ENCODE measurements at places on chromosomes 1 and 21.

GRCh38 chr1:155128755-155129473 is 1.2 kb downstream of the EFNA1 start:
- DNase-seq, result no peak

- no peak for DNase-seq
Measured at GRCh38 chr1:204171751-204172178, 5.6 kb upstream of the REN start.

GRCh38 chr1:98764485-98764884 is 103.0 kb downstream of the SNX7 start:
- no peak for DNase-seq

GRCh38 chr1:219347376-219347775 is 173.7 kb downstream of the LYPLAL1 start:
- no peak for DNase-seq

DNA sequence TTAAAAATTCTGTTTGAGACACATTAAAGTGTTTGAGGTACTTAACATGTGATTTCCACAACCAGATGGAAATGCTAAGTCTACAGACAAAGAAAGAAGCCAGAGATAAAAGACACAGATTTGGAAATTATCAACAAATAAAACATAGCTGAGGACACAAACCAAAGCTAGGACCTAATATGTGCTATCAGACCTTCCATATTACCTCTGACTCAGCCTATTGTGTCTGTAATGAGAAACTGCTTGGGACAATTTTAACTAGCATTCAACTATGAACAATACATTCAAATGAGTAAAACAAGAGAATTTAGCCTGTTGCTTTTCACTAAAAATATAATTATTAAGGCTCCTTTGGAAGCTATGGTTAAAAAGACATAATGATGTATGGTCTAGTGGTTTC is 54.6 kb downstream of the WNT2B start:
- DNase-seq, result no peak

DNA sequence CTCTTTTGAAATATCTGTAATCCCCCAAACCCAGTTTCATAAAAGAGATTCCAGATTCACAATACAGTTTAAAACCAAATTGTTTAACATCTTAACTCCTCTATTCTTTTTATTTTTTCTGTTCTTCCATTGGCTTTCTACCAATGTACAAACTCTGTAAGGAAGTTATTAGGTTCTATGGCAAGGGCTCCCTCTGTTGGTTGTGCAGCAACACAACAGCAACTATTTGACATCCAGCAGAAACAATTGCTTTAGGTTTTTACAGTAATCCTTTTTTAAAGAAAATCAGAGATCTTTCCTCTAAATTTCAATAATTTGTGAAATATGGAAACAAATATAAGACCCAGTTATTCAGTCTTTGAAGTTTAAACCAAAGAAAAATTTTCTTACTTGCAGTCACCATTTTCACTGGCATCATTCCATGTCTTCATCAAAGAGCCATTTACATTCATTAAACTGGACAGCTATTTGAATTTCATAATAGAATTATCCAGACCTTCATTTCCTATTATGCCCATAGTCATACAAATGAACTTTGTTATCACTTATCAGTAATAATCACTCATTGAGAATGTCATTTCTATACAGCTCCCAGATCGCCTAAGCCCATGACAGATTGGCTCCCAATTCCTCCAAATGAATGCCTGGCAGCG is 46.5 kb upstream of the RNF11 start:
- peak; percentile 20 for DNase-seq

- DNase-seq, result peak; percentile 1
Measured at GRCh38 chr1:54052431-54052933, 522 bp downstream of the TMEM59 start.

DNA sequence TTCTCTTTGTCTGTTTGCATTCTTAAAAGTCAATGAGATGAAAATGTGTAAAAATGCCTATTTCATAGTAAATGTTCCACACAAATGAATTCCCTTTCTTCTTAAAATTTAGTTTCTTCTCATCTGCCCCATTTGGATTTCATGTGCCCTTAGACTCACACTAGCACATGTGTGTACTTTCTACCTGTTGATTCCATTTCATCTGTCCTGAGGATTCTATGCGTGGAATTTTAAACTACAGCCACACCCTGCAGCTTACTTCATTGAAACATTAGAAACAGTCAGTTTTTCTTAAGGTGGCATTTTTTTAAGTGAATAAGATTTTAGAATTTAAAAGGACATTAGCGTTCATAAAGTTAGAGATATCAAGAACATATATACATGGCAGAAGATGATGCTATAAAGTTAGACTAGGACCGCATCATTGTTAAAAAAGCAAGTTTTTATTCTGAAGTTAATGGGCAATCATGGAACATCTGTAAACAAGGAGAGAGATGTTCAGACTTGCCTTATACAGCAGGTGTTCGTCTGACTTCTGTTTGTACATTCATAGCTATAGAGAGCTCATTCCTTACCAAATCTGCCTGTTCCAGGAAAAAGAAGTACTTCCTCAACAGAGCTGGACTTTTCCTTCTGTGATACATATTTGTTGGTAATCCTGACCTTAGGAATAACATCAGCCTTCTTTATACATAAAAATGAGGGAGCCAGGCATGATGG is 3.9 kb upstream of the TUT4 start:
- DNase-seq, result no peak

DNA sequence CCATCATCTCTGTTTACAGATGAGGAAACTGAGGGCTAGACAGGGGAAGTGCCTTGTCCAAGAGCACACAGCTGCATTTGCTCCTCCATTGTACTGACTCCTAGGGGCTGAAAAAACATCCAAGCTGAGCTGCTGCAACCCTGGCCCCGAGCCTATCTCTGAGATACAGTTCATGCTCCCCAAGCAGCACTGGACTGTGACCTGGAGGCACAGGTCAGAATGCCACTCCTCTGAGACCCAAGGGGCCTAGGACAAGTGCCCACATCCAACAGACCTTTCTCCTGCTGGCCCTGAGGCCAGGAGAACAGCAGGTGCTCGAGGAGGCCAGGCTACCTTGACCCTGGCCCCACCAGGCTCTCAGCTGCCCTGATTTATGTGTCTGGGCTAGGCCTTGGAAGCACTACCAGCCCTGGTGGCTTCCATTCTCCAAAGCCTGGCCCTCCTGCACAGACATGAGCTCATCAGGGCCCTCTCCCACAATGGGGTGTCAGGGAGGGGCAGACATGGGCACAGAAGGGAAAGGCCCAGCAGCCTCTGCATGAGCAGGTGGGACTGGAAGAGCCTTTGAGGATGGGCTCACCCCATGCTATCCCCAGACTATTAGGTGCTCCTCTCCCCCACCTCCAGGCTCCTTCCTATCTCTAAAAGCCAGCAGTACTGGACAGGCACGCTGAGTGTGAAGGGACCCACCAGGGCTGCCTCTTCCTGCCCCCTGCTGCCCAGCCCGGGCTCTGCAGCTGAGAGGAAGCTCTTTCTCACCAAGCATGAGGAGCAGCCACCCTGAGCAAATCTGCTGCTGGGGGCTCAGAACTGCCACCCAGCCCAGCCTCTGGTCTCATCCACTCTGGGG is 18.8 kb downstream of the ADGRB2 start:
- DNase-seq, result peak; percentile 41

DNA sequence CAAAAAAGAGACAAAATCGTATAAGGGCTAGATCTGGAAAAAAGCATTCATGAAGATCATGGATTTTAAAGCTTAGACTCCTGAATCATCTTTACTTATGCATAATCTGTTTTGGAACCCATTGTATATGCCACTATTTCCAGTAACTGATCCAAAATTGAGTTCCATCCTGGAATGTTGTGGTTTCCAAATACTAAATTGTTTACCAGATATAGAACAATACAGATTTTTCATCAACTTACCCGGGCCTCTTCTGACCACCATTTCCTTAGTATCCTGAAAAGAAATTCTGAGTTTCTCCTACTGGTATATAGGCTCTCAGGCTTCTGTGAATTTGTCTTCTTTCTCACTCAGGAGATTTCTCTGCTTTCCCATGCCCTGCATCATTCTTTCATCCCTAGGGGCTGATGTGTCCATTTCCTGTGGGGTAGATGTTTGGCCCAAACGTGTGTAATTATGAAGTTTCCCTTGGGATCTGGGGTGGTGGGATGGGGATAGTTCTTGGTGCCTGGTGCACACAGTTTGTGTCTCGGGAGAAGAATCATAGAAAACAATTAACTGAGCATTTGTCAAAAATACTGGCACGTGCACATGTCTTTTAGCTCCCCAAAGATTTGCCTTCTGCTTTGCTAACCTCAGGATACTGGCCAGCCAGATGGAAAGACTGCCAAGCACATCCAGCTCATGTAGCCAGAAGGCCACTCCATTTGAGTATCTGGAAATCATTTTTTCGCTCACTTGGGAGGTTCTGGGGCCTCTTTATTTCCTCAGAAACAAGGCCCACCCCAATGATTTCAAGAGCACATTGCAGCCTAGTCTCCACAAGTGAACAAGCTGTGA is 127.8 kb downstream of the NTMT2 start:
- no peak for DNase-seq

- DNase-seq, result no peak
Measured at GRCh38 chr1:154857441-154858215, 12.5 kb downstream of the KCNN3 start.

DNA sequence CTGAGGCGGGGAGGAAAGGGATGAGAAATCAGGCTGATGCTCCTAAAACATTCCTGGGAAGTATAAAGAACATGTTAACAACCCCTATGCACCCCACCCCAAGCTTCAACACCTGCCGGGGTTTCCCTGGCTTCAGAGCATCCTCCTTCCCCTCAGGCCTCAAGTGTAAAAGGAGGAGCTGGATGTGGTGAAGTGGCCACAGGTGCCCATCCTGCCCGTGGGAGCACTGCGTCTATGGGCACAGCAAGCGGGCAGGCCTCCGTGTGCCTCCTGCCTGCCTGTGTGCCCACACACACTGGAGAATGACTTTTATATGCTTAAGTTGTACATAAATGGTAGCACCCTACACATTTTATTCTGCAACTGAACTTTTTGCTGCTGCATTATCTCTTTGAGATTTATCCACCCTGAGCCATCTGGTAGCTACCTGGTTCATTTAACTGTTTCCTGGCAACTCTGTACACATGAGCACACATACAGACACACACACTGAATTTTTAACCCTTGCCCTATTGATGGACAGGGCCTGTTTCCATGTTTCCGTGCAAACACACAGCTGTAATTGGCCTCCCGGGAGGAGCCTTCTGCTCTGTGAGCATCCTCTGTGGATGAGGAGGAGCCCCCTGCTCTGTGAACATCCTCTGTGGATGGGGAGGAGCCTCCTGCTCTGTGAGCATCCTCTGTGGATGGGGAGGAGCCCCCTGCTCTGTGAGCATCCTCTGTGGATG is 13.4 kb upstream of the FTCD start:
- no peak for DNase-seq

DNA sequence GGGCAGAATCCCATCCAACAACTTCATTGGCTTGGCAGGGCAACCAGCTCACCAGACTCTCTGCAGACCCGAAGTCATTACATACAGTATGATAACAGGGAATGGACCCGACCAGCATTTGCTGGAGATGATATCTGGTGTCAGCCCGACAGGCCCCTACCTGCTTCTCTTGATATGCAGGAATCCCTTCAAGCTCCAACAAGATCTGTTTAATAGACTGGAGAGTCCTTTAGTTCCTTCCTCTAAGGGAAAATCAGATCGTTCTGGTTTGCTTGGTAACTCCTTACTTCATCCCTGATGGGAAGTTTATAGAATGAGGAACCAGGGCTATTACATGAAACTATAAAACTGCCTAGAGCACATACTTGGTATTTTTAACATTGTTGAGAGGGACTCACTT is 61.2 kb downstream of the EDARADD start:
- DNase-seq, result no peak

DNA sequence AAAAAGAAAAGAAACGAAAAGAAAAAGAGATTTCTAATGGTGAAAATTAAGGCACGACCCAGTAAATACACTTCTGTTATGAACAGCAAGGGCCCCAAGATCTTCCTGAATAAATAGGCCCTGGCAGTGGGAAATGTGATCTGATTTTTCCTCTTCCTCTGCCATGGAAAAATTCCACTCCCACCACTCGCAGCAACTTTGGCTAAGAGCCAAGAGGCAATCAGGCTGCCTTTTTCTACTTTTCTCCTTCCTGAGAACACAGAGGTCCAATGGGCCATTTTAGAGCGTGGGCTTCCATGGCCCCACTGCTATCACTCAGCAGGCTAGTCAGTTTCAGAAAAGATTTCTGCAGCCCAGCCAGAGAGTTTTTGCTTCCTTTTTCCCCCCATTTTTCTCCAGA is 33.7 kb upstream of the AK4 start:
- no peak for DNase-seq

DNA sequence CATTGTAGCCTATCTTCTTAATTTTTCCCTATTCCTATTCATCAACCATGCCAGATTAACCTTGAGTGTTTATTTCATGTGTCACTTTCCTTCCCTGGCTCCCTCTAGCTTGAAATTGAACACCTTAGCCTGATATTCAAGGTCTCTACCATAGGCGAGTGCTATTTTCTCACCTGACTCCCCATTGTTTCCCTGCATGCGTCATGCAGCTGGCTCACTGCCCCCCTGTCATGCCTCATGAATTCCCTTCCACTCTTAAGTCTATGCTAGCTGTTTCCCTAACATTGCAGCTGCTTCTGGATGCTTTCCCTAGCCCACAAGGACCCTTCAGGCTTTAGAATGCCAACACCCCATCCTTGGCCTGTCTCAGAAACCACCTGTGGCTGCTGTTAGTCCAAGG is 56.7 kb upstream of the CD1D start:
- DNase-seq, result no peak

DNA sequence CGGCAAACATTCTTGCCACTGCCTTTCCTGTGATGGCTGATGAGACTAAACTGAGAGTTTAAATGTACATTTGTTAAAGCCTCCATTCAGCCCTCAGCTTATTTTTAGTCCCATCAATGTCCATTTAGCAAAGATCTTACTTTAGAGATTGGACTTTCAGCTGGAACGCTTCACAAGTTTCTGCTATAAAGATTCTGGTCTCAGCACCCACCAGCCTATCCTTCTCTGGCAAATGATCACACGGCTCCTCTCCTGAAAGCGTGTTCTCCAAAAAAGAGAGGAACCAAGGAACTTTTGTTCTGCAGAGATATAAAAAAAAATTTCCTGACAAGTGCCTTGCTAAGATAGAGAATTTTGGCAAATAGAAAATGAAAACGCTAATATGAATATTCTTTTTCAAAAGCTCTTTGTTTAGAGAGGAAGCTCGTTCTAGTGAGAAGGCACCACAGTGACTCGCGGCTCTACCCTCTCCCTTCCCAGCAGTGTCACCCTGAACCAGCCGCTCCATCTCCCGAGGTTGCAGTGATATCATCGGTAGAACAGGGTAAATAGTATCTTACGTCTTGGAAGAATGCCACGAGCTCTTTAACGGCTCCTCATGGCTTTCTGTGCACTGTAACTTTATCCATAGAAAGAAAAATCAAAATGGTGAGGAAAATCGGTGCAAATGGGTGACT is 200.2 kb downstream of the APP start:
- DNase-seq, result no peak
